T-helper 22 cell (primary cell): ENCODE measurements at places on chromosomes 13 and 19.

DNA sequence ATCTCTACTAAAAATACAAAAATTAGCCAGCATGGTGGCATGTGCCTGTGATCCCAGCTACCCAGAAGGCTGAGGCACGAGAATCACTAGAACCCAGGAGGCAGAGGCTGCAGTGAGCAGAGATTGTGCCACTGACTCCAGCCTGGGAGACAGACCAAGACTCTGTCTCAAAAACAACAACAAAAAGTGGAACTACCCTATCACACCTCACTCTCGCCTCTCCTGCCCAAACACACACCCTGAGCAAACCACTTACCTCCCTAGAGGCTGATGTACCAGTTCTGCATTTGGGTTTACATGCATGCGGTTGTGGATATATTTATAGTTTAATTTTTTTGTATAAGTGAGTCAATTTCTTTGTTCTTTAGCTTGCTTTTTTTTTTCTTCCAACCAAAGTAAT, 7.7 kb upstream of the PTOV1 start:
- no peak for DNase-seq

GRCh38 chr19:9721861-9722260, 46.7 kb downstream of the ZNF846 start:
- DNase-seq = no peak

GRCh38 chr19:39411081-39411831, 1.2 kb upstream of the PLEKHG2 start:
- no peak for DNase-seq

DNA sequence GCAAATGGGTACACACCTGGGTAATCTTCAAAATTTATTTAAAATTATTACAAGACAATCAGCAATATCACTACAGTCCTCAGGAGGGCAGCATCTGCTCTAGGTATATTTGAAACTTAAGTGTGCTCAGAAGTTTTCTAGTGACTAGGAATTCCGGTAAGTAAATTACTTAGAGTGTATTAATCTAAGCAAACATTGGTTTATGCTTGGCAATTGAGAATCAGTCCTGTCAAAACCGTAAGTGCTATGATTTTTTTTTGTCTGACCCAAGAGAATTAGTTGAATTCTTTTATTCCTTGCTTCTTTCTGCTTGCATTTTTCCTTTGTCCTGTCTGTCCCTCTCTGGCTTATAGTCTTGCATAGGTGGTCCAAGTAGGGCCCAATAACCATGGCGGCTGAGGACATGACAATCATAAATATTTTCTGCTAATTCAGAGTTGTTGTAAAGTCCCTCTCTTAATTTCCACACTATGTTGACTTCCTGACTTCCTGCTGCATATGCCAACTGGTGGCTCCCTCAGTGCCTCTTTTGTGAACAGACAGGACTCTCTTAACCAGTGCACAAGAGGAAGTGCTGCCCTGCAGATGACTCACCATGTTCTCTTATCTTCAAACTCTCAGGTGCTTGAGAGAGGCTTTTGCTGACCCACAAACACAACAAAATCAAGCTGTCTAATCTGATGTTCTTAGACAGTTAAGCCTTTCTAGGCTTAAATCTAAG, 82.2 kb downstream of the SLAIN1 start:
- no peak for DNase-seq
